CD14-positive monocyte (primary cell): ENCODE measurements at places on chromosomes 16 and 17. TPM values are rescaled to one million over a fixed set of nuclear protein-coding genes. Genes with fewer than 3 reads are reported as not detected.

GRCh38 chr16:84993926-84994325 is 17.4 kb downstream of the ZDHHC7 start:
- DNase-seq, result no peak

DNA sequence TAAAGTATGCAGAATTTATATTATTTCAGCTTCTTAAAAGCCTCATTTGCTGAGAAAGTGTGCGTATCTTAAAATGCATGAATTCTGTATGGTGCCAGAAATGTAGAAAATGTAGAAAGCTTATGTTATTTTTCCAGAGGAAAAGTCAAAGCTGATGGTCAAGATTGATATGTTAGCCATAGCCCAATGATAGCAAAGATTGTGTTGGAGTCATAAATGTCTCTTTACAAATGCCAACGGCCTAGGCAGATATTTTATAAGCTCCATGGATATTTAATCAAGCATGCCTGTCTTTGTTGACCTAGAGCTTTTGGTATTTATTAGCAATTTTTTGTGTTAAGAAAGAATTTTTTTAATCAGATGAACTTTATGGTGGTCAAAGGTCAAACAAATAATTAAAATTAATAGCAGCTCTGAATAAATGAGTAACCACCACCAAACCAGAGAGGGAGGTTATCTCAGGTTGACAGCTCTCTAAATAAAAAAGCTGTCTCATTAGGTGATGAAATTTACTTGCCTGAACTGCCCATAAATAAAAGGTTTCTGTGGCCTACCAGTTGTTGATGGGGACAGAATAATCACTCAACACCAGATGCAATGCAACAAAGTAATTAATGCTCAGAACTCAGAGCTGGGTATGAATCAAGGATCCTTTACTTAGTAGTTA is 28.5 kb downstream of the CLEC3A start:
- DNase-seq, result no peak

The PLLP gene
- polyA plus RNA-seq, result 0.52 TPM

GRCh38 chr16:30808146-30808545 is 21.1 kb upstream of the ZNF629 start:
- peak; percentile 68 for DNase-seq

- DNase-seq, result no peak
Observed at GRCh38 chr17:72654706-72655105, 437.8 kb downstream of the SLC39A11 start.

DNA sequence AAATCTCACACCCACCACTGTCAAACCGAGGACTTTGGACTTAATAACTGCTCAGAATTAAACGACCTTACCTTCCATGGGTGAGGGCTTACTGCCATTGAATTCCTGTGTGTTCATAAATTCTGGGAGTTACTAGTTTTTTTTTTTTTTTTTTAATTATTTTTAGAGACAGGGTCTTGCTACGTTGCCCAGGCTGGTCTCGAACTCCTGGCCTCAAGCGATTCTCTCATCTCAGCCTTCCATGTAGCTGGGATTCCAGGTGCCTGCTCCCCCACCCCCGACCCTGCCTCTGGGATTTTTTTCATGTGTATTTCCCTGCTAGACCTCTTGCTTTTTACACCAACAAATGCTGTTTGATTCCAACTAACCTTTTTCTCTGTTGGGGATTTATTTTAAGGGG is 14.9 kb upstream of the CD300A start:
- DNase-seq, result no peak

GRCh38 chr16:77033516-77033915 is 157.5 kb upstream of the MON1B start:
- DNase-seq, result no peak

The KRT222 gene
- polyA plus RNA-seq, result not detected in 2 replicates

DNA sequence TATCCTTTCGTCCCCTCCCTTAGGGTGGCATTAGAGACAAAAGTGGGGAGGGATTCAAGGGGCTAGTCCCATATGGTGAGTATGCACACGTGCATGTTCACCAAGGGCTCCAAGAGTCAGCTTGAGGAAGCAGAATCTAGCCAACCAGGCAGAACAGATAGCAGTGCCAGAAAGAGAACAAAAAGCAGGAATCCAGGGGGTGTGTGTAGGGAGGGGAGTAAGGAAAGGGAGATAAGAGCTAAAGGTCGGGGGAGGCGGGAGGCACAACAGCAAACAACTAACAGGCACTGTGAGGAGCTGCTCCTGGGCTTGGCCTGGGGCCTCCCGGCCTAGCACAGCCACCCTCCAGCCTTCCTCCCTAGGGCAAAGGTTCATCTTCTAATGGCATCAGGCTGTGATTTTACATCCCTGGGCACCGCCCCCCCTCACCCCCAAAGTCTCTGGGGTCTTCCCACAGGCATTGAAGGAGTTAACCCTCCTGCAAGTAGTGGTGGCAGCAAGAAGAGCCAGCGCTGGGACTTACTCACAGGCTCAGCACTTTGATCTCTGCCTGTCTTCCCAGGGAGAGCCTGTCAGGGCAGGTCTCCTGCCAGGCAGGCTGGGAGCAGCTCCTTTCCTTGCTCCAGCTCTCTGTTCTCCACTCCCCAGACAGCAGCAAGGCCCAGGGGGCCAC is 12.4 kb upstream of the SUPT4H1 start:
- no peak for DNase-seq

- DNase-seq, result no peak
Observed at GRCh38 chr16:7335991-7336634, 3.5 kb downstream of the RBFOX1 start.

DNA sequence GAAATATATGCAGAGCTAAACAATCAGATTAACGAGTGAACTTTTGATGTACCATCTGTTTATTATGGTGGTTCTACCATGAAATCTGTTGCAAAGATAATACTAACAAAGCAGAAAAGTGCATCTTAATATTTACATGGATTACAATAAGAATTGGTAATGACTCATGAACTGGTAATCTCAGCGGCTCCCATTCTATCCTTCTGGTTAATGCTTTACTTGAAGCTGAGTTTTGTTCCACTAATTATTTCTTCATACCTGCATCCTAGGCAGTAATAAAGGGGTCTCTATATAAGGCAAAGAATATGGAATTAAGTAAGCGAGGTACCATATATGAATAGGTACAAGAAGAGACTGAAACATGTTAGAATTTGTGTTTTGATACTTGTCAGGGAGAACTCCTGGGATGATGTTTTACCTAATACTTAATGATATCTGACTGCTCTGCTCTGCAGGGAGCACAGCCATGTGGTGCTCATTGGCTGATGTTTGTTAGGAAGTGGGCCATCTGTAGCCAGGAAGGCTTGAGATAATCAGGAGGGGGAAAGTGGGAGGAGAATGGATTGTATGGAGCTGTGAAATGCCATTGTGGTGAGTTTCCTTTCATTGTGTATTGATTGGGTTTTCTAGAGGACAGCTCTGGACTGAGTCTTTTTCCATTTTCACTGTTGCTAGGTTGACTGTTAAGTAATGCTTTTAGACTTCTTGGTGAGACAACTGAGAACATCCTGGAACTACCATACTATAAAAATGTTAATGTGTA is 52.6 kb downstream of the MAP2K6 start:
- no peak for DNase-seq

The SPN gene
- polyA plus RNA-seq, result 42.4 and 56.3 TPM in 2 replicates

GRCh38 chr16:83128041-83128440 is 501.3 kb downstream of the CDH13 start:
- no peak for DNase-seq

The GAST gene
- not detected for polyA plus RNA-seq

The CD300A gene
- polyA plus RNA-seq, result 222 TPM

GRCh38 chr16:55480228-55480655 is 1.2 kb downstream of the MMP2 start:
- DNase-seq, result no peak

The KRT36 gene
- 0.87 TPM for polyA plus RNA-seq

DNA sequence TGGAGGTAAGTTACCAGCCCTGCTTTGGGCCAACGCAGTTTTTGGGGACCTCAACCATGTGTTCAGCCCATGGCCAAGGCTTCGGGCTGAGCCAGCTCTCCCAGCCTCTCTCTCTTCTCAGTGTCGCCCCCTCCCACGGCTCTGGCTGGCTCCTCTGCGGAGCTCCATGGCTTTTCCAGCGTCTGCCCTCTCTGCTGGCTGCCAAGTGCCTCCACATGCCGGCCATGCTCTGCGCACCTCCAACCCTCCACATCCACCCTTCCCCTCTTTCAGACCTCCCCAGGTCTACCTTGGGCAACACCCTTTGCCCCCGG is 23.2 kb downstream of the COTL1 start:
- no peak for DNase-seq

DNA sequence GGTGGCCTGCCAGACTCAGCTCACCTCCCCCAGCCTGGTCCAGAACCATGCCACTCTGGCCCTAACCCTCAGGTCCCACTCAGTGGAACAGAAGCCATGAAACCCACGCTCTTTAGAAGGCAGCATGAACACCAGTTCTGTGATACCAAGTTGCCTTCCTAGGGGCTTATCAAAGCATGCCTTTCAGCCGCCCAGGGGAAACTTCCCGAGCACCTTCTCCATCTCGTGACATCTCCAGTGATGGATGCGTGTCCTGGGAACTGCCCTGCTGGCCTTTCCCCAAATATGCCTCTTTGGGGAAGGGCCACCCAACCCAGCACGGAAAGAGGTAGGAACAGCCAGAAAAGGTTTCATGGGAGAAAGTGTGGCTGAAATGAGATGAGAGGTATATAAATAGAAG is 8.3 kb downstream of the CCDC42 start:
- DNase-seq, result no peak

The SCNN1G gene
- polyA plus RNA-seq, result not detected

DNA sequence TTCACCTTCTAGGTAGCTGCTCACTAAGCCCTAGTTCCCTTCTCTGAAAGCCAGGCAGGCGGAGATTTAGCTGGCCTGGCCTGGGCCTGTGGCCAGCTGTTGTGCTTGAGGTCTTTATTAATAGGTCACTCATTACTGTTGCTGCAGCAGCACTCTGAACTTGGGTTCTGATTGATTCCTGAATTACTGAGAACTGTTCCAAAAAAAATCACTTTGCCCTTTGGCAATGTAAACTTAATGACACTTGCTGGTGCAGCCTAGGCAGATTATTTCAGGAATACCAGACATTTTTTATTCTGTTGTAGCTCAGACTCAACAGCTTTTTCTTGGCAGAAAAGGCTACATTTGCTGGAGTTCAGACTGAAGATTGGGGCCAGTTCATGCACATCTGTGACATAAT is 2.7 kb downstream of the TOM1L1 start:
- DNase-seq, result no peak

The MMP15 gene
- not detected for polyA plus RNA-seq

DNA sequence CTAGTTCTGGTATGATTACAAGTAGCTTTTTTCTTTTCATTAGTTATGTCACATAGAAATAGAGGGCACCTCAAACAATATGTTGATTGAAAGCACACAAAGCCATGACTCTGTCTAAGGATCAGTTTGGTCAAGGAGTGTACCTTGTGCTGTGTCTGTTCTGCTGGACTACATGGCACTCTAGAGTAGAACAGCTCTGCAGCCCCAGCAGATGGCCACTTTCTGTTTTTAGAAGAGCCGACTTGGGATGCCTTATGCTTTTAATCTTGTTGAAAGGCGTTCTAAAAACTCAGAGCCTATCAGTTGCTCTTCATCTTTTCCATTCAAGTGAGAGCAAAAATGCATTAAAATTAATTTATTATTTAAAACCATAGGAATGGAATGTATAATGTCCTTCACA is 49.3 kb upstream of the CA10 start:
- DNase-seq, result no peak

DNA sequence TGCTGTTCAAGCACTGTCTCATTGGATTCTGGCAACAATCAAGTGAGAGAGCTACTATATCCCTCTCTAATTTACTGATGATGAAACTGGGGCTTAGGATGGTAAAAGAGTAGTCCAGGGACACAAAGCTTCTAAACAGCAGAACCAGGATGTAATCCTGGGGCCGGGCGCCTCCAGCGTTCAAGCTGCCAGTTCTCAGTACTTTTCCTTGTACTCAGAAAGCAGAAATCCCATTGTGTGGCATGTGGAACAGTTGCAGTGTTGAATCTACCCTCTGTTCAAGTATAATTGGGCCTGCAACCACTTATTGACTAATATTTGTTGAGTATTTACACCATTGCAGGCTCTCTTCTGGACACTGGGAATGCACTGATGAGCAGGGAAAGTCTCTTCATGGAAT is 14.5 kb upstream of the CDH13 start:
- no peak for DNase-seq

DNA sequence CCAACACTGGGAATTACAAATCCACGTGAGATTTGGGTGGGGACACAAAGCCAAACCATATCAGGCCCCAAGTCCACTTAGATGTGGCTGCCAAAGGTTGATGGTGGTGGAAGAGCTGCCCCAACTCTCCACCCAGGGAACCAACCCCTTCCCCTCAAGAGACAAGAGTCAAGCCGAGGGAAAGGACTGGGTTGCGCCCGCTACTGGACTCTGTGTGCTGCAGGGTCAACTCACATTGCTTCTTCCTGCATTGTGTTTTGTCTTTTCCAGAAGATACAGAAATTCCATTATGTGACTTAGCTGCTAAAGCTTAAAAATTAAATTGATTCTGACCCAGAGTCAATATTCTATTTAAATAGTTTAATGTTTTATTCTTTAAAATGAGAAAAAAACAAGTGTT is 58.5 kb downstream of the ADAMTS18 start:
- DNase-seq, result no peak

- no peak for DNase-seq
Observed at GRCh38 chr17:44901411-44901921, 2.2 kb upstream of the EFTUD2 start.

GRCh38 chr16:72835086-72835485 is 212.8 kb downstream of the ZFHX3 start:
- no peak for DNase-seq

GRCh38 chr16:997440-998051 is 16.0 kb downstream of the SOX8 start:
- no peak for DNase-seq

The GFAP gene
- polyA plus RNA-seq, result 0.33 TPM

DNA sequence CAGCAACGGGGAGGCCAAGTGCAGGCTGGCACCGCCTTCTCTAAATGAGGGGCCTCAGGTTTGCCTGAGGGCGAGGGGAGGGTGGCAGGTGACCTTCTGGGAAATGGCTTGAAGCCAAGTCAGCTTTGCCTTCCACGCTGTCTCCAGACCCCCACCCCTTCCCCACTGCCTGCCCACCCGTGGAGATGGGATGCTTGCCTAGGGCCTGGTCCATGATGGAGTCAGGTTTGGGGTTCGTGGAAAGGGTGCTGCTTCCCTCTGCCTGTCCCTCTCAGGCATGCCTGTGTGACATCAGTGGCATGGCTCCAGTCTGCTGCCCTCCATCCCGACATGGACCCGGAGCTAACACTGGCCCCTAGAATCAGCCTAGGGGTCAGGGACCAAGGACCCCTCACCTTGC is 18.5 kb downstream of the NGFR start:
- DNase-seq, result no peak

- DNase-seq, result peak; percentile 43
Observed at GRCh38 chr17:10316801-10317542, 55.8 kb downstream of the MYH13 start.

- no peak for DNase-seq
Observed at GRCh38 chr17:48735062-48735351, 6.5 kb upstream of the HOXB13 start.

The SLC5A11 gene
- not detected for polyA plus RNA-seq

- no peak for DNase-seq
Observed at GRCh38 chr17:82056729-82057621, 5.3 kb downstream of the GPS1 start.
